ENCODE measurements at places on chromosomes 2 and 18.

DNA sequence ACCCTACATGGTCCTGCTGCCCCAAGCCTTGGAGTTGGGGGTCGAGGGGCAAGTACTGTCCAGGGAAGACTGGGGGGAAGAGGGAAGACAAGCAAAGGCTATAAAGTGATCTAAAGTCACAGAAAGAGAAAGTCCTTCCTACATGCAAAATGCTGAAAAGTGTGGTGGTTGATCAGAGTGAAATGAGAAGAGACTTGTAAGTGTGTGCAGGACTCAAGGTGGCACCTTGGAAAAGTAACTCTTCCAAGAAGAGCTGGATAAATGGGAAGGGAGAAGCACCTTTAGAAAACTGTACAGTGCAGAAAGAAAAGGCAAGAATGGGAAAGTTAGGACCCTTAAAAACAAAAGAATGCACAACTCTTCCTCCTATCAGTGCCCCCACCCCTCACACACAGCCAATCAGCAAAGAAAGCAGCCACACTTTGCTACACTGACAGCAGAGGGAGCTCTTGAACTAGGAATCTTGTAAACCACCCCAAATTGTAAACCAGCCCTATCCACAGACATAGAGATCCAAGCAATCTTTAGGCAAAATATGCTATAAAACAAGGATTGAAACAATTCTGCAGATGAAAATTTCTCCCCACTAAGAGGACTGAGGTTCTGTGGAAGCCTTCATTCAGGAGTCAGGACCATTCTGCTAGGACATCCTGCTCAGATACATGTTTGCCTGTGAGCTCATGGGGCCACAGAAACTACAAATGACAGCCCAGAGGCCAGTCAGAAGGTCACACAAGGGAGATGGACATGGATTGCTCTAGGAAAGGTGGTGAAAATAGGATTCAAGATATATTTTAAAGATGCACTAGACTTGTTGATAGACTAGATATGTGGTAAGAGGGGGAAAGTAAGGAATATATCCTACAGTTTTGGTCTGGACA lies 146.4 kb downstream of the FTCDNL1 start:
- DNase-seq: peak; percentile 27

- DNase-seq: no peak
Measured at GRCh38 chr18:21489919-21490495, 110.5 kb downstream of the ESCO1 start.

DNA sequence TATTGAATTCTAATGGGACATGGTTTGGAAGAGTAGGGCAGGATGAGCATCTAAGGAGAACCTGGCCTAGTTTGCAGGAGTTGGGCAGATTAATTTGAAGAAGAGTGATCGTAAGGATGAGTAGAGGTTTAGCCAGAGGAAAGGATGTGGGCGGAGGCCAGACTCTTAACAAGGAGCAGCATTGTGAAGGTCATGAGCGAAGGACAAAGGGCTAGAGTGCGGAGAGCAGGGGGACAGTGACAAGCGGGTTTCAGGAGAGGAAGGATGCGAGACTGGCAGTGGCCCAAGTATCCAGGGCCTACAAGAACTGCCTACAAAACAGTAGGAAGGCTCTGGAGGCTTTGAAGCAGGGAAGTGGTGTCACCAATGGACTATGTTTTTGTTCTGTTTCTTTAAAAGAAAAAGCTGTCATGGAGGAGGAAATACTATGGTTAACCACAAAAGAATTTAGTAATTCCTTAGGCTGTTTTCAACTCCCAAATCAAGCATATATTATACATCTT lies 20.1 kb downstream of the SLC66A3 start:
- no peak for DNase-seq

- no peak for DNase-seq
Measured at GRCh38 chr2:113198048-113198789, 24.4 kb downstream of the PSD4 start.
